ENCODE measurements at places on chromosomes 4 and X. TPM values are rescaled to one million over a fixed set of nuclear protein-coding genes. Genes with fewer than 3 reads are reported as not detected.

DNA sequence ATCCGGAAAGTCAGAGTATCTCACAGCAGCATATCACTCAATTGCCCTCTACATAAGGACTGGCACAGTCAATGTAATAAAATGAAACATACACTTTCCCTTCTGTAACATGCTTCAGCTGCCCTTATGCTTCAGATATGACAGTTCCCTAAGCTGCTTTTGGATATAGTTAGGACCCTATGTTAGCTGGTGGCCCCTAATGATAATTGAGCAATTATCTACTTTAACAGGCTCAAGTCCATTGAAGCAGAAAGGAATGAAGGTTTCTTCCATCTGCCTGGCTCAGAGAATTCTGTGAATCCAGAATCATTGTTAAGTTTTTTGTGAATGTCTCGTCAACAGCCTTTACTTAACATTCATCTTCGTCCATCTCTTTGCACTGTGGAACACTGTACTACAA, 951.2 kb upstream of the DIAPH2 start:
- no peak for DNase-seq

GRCh38 chr4:129808242-129808641, 712.3 kb downstream of the C4orf33 start:
- DNase-seq = no peak

GRCh38 chr4:6622744-6623143, 17.7 kb upstream of the MRFAP1 start:
- no peak for DNase-seq

DNA sequence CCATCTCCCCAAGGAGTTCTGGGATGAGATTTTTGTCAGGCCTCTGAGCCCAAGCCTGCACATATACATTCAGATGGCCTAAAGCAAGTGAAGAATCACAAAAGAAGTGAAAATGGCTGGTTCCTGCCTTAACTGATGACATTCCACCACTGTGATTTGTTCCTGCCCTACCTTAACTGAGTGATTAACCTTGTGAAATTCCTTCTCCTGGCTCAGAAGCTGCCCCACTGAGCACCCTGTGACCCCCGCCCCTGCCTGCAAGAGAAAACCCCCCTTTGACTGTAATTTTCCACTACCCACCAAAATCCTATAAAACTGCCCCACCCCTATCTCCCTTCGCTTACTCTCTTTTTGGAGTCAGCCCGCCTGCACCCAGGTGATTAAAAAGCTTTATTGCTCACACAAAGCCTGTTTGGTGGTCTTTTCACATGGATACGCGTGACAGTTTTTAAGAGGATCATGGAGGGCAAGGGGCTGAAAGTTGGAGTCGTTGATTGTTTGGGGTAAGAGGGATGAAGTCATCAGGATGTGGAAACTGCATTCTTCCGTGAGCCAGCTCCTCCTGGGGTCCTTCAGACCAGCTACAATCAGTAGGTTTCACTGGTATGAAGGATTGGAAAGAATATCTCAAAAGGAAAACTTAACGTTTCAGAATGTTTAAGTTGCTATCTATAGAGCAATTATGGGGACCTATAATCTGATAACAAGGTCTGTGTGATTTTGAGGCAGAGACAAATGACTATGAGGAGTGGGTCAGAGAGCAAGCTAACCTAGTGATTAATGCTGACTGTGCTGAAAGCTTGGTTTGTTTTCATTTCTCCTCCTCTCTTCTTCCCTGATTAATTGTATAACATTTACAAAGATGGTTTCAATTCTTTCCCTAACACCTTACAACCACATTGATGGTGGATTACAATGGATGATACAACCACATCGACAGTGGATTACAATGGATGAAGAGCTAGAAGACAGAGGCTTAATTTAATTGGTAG, 28.6 kb upstream of the MAGEA11 start:
- DNase-seq = no peak

Gene NCAPG
- total RNA-seq = 0.24 TPM

Gene MAGEA8
- not detected for total RNA-seq

Gene ZAR1
- not detected for total RNA-seq

Gene RRAGB
- total RNA-seq = 11.9 TPM

Gene XG
- total RNA-seq = 2.6 TPM

Data from cardiac septum (tissue), 1 donor.